ENCODE measurements at places on chromosomes 5 and 9.

DNA sequence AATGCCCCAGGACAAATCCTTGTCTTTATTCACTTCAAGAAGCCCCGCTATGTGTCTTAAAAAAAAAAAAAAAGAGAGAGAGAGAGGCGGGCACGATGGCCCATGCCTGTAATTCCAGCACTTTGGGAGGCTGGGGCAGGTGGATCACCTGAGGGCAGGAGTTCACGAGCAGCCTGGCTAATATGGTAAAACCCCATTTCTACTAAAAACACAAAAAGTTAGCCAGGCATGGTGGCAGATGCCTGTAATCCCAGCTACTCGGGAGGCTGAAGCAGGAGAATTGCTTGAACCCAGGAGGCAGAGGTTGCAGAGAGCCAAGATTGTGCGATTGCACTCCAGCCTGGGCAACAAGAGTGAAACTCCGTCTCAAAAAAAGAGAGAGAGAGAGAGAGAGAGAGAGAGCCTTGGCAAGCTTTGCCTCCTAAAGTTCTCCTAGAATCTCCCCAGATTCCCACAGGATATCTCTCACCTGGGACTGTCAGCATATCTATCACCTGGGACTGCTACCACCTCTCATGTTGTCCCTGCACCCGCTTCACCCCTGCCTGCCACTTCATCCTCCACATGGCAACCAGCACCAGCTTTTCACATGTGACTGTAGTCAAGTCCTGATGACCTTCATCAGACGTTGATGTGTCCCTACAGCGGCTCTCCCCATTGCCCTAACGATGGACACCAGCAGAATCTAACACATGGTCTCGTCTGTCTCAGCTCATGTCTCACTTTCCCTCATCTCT, 5.8 kb downstream of the ITK start:
- DNase-seq = no peak

GRCh38 chr5:157322581-157322980, 56.7 kb downstream of the CYFIP2 start:
- DNase-seq = no peak

GRCh38 chr5:56299212-56299611, 66.1 kb upstream of the ANKRD55 start:
- no peak for DNase-seq

- DNase-seq = peak; percentile 56
These were observed 17.9 kb downstream of the STC2 start for GRCh38 chr5:173310218-173310769.

- no peak for DNase-seq
These were observed 38.3 kb downstream of the RXRA start for GRCh38 chr9:134364391-134365114.

GRCh38 chr9:22009506-22009867, 382 bp upstream of the CDKN2B start:
- no peak for DNase-seq

DNA sequence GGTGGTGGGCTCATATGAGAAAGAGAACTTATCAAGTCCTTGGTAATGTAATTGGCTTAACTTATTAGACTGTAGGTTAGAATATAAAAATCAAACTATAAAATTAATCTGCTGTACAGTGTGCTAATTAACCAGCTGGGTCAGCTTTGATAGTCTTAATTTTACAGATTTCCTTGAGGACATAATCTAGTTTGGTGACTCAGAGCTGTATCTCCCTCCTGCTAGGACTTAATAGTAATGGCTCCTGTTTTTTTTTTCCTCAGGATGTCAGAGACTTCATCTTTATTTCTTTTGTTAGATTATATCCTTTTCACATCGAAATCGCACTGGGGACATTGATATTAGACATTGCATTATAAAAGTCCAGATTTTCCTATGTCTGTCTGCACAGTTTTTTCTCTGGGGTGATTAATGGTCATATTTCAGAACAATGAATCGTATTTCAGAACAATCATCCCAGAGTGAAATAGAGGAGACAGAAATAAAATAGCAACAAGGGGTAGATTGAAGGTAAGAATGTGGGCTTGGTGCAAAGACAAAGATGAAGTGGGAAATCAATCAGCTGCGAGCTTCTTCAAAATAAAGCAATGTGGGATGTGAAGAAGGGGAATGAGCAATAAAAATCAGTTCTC, 346.4 kb upstream of the RIOK2 start:
- no peak for DNase-seq

- DNase-seq = no peak
These were observed 31.1 kb downstream of the MORN5 start for GRCh38 chr9:122190597-122191381.

DNA sequence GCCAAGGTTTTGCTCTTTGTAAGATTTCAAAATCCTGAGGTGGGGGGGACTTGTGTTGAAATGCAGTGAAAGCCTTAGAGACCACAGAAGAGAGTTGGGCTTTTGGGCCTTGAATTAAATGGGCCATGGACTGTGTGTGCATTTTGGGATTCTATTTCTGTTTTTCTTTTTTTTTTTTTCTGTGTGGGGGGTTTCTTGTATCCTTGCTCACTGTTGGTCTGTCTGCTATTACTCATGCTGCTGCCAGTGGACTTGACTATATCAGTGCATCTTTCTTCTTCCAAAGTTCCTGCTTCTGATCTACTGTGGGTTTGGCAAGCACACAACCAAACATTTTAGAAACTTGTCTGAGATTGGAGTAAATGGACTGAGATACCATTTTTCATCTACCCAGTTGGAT, 344.9 kb downstream of the ARL15 start:
- no peak for DNase-seq

DNA sequence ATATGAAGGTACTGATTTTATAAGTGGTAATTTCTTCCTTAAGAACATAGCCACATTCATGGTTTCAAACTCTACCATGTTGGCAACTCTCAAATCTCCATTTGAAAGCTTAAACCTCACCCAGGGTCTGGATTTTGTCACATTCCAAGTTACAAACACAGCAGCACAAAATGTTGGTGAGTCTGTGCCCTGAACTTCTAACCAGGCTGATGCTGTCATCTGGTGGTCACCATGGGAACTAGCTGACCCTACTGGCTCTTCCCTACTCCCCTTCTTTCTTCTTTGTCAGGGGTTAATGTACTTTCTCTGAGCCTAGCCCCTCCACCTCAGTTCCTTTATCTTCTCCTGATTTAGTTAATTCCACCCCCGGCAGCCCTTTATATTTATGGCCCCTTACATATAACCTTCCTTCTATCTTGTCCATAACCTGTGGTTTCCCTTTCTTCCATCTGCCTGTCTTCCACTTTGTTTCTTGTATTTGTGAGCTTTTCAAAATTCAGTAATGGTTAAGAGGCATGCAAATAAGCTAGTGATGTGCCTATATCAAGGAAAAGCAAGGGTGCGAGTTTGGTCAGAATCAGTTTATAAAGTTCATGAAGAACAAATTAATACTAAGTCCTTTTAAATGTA, 35.9 kb downstream of the TGFBR1 start:
- peak; percentile 60 for DNase-seq

GRCh38 chr9:120369608-120370220, 210.3 kb downstream of the CDK5RAP2 start:
- no peak for DNase-seq

DNA sequence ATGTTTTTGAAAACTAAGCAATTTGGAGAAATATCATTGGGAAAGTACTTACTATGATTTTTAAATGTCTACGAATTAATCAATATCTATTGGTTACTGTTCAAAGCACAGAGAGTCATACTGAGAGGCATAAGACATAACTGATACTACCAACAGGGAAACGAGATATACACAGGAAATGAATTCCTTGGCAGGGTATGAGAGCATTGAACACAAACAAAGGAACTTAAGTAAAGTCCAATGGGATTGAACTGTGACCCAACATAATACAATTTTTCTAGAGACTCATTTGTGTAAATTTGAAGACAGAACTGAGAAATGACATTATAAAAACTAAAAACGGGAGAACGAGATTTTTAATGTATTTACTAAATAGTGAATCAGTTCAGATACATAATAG, 1.3 kb upstream of the ITGA1 start:
- no peak for DNase-seq

GRCh38 chr9:86676396-86676795, 270.9 kb downstream of the GAS1 start:
- no peak for DNase-seq

DNA sequence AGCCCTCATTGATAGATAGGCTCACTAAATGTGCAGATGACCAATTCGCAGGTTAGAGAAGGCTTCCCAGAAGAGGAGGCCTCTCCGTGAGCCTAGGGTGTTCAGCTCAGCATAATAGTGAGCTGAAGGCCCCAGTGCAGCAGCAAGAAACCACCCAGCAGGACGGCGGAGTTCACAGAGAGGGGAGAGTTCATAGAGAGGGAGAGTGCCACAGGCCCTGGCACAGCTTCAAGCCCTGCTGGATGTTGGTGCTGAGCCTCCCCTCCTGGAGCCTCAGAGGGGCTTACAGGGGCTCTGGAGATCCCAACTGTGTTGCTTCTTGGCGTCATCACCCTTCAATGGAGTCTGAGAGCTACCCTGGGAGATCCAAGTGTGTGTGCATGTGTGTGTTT, 2.1 kb downstream of the SLC22A5 start:
- DNase-seq = no peak

GRCh38 chr9:118533101-118533500, 828.9 kb downstream of the TLR4 start:
- no peak for DNase-seq

- peak; percentile 90 for DNase-seq
These were observed 1.1 kb downstream of the JADE2 start for GRCh38 chr5:134526483-134527155.

DNA sequence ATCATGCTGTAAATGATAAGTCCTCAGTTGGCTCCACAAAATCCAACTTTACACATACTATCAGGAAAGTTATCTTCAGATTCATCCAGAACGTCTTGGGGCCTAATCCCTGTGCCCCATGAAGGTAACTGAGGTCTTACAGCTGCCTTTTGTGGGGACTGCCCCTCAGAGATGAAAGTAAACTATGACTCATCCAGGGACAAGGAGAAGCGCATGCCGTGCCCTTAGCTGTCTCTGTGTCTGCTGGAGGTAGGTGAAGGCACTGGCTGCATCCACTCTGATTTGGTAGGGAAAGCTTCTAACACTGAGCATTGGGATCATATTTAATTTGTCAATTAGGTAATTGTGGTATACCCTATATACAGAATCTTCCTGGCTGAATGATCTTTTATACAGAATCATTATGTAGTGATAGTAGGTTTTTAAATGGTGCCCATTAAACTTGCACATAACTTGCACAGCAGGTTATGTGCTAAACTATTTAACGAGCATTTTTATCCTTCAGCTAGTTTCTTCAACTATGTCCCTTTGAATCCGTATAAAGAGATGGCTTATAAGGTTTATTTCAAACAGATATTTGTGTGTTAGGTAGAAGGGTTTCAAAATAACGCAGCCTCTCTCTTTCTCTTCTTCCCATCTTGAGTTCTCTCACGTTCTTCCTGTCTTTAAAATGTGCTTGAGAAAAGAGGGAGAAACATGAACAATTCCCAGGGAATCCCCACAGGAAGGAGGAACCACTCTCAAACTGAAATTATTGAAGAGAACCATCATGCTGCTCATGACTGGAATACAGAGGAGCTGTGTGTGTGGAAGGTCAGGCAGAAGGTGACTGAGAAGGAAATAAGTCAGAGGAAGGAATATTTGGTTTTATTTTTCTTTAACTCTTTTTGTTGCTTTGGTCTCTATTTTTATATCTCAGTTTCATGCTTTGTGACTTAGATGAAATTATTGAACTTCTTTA, 250.9 kb downstream of the CD180 start:
- DNase-seq = no peak

GRCh38 chr9:87491523-87491922, 6.1 kb upstream of the DAPK1 start:
- DNase-seq = no peak

- peak; percentile 62 for DNase-seq
These were observed 6.4 kb downstream of the TLX3 start for GRCh38 chr5:171315386-171315891.

All from ascending aorta (tissue), 2 donors.